Breast epithelium (tissue), 4 donors: ENCODE measurements at places on chromosomes 2 and 18. TPM values are rescaled to one million over a fixed set of nuclear protein-coding genes. Genes with fewer than 3 reads are reported as not detected.

- no peak for DNase-seq
Observed at GRCh38 chr18:21115519-21116411, 4.2 kb upstream of the ROCK1 start.

GRCh38 chr2:42256505-42256904, 87.4 kb downstream of the EML4 start:
- no peak for DNase-seq

COX5B gene
- total RNA-seq, result 362 TPM

DNA sequence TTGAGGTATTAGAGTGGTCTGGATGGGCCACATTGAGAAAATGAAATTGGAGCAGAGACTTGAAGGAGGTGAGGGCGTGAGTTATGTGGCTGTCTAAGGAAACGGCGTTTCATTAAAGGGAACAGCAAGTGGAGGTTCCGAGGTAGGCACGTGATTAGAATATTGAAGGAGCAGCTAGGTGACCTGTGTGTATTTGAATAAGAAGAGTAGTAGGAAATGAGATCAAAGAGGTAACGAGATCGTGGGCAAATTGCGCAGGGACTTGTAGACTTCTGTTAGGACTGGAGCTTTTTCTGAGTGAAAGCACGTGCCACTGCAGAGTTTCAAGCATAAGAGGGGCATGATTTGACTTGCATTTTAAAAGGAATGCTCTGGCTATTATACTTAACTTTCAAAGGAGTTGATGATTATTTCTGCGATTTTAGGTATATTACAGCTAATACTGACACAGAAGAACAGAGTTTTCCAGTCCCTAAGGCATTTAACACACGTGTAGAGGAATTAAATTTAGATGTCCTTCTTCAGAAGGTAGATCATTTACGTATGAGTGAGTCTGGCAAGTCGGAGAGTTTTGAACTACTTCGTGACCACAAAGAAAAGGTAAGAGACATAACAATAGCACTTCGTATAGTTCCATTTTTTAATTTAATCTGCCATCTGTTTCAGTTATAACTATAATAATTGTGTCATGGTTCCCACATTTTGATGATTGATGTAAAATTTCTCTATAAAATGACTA, 48.7 kb downstream of the RMDN2 start:
- no peak for DNase-seq

DNA sequence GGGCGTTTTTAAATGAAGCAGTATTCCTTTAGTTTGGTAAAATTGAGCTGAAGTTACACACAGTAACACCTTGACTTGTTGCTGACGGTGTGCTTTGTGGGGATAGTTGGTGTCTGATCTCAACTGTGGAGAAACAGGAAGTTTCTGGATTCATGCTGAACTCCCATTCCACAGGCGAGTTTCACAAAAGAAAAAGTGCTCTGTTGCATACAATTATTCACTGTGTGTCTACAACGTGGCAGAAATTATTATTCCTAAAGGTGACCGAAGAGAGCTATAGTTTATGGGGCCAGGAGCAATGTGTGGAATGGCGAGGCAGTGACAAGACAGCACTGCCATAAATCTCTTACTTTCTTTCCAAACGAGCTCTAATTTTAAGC, 463 bp upstream of the CABYR start:
- DNase-seq, result no peak

DNA sequence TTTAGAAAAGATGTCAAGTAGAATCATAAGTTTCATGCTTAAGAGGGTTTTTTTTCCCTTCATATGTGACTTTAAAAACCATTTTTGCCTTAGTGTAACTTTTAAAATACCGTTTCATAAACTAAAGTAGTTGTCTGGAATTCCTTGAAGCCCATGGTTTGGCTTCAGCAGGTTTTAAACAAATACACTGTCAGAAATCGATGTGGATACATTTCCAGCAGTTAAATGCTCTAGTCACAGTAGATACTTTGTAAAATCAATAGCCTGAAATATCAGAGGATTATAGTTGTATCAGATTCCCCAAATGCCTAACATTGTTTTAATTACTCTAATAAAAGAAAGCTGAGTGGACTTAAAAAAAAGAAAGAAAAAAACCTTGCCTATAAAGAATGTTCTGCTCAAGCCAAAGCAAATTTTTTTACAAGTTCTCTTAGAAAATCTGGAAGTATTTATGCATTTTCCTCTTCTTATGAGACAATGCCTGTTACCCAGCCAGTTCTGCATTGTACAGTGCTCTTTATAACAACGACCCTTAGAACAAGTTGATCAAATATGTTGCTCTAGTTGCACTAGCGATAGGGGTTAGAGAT, 260.5 kb downstream of the LTBP1 start:
- no peak for DNase-seq

GRCh38 chr2:239095460-239096081, 247.7 kb downstream of the TWIST2 start:
- DNase-seq, result no peak

DNA sequence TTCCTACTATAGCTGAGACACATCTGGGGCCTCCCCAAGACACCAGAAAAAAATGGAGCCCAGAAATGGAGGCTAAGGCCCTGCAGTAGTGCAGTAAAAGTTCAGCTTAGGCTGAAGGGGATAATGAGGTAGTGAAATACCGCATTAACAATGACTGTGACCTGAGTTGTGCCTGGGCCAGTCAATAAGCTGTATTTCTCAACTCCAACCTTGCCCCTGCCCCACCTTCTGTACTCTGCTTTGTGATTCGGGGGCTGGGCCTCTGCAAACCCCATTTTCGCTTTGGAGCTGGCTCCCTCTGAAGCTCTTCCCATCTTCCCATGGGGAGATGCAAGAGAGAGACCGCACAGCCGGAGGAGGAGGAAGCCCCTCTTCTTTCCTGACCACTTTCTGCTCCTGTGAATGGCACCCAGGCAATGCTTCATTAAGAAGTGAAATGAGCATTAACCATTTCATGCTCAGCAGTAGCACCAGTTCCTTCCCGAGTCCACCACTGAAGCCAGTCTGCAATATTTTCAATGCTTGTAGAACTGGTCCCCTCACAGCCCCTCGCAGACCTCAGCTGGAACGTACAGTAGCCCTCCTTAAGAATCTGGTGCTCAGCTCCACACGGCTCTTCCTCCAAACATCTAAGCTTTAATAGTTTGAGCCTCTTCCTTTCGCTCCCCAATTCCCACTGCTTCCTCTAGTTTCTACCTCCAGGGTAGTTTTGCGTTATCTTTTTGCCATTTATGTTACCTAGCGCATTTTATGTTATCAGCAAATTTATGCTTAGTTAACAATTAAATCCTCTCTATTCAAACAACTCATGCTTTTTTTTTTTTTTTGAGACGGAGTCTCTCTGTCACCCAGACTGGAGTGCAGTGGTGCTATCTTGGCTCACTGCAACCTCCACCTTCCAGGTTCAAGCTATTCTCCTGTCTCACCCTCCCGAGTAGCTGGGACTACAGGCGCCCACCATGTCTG, 32.6 kb upstream of the SCYGR1 start:
- DNase-seq, result no peak

AQP12B gene
- total RNA-seq, result not detected

DNA sequence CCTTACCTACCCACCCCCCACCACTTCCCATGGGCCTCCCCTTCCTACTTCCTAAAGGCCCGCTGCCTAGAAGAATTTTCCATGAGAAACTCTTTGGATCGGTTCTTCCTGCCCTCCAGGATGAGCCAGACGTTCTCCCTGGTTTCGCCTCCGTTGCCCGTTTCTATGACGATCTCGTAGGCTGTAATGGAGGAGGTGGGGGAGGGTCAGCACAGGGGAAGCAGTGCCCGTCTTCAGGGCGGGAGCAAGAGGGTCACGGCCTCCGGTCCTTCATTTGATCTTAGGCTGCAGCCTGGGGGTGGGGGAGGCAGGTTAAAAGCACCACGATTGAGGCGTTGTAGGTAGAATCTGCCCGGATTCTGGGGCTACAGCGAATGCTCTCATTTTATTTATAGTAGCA, 172.0 kb downstream of the LOXHD1 start:
- DNase-seq, result no peak

DNA sequence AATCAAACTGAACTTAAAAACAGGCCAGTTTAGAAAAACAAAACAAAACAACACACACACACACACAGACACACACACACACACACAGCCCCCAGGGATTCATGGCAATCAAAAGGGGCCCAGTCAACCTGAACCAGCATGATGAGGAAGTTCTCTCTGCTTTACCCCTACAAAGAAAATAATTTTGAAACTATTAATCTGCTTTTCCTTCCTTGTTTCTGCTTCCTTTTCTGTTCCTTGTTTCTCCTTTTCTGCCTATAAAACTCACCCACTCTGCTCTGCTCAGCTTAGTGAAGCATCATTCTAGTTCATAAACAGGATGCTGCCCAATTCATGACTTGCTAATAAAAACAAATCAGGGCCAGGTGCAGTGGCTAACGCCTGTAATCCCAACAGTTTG, 203.1 kb downstream of the RAB3GAP1 start:
- DNase-seq, result no peak

DNA sequence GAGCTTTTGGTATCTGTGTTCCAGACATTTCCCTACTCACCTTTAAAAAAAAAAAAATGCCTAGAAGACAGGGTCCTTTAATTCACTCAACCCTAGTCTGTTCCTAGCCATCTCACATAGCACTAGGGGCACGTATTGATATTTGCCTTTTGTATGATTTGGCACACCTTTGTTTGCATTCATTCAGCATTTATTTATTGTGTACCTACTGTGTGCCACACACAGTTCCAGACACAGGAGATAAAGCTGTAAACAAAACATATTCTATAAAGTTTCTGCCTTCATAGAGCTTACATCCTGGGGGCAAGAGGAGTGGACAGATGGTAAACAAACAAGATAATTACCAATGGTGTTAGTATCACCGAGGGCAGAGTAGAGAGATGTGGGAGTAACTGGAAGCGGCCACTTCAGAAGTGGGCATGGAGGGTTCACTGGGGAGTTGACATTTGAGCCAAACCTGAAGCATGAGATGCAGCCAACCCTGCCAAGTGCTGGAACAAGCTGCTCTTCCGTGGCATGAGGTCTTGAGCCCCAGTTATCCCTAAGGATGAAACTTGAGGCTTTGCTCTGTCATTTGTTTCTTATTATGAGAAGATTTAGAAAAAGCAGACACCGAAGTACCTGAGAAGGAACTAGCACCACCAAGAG, 18.2 kb downstream of the MAPRE2 start:
- no peak for DNase-seq

GRCh38 chr2:153953761-153954160, 82.0 kb downstream of the GALNT13 start:
- DNase-seq, result no peak

UGT1A6 gene
- total RNA-seq, result not detected

COBLL1 gene
- total RNA-seq, result 92.8 TPM

NDC80 gene
- 0.98 TPM for total RNA-seq

DNA sequence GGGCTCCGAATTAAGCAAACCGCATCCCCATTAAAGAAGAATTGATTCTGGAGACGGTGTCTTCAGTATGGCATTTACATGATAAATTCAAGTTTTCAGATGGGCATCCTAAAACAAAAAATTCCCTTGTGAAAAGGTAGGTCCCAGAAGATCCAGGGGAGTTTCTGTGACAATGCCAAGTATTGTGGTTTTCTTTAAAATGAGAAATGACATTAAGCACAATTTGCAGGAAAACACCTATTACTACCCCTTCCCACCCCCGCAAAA, 689 bp upstream of the YWHAQ start:
- DNase-seq, result no peak

SIX3 gene
- total RNA-seq, result not detected

TXNDC2 gene
- not detected for total RNA-seq

DNA sequence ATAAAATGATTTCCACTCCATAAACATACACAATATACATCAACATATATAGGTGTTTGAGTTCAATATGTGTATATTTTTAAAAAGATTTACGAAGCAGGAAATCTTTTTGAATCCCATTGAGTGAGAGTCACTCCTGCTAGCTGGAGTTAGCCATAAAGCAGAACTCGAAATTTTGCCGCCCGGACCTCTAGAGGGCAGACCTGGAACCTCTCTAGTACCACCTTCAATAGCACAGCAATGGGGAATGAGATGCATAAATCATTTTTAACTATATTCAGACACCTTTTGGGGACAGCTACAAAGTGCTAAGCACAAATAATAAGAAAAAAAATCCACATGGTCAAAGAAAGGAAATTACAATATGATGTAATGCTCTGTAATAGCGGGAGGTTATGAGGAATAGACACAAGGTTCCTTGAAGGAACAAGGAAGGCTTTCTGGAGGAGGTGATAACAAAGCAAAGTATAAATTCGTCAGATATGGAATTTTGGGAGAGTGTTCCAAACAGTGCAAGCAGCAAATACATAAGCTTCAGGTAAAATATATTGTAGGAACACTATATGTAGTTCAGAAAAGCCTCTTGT, 533.4 kb downstream of the ERBB4 start:
- DNase-seq, result no peak

GRCh38 chr2:167336213-167336612, 447.9 kb downstream of the XIRP2 start:
- DNase-seq, result no peak

HOXD12 gene
- not detected for total RNA-seq

DNA sequence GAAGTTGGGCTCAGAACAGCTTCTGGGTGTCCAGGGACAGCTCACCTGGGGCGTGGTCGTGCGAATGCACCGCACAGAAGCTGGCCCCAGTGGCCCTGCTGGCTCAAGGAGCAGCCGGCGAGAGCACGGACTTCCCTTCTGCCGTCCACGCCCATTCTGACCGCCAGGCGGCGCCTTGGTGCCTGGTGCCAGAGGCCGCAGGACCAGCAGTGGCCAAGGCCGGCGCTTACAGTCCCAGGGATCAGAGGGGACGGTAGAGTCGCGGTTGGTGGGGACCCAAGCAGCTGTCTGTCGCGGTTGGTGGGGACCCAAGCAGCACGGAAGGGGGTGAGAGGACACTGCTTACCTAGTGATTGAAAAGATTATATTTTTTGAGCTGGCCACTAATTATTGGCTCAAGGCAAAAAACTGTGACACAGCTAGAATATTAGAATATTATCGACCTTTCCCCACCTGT, 25.7 kb downstream of the NPPC start:
- peak; percentile 68 for DNase-seq

- DNase-seq, result no peak
Observed at GRCh38 chr18:57043241-57043640, 103.6 kb upstream of the BOD1L2 start.

CSRNP3 gene
- total RNA-seq, result 10.0 TPM

ASB18 gene
- not detected for total RNA-seq

DNA sequence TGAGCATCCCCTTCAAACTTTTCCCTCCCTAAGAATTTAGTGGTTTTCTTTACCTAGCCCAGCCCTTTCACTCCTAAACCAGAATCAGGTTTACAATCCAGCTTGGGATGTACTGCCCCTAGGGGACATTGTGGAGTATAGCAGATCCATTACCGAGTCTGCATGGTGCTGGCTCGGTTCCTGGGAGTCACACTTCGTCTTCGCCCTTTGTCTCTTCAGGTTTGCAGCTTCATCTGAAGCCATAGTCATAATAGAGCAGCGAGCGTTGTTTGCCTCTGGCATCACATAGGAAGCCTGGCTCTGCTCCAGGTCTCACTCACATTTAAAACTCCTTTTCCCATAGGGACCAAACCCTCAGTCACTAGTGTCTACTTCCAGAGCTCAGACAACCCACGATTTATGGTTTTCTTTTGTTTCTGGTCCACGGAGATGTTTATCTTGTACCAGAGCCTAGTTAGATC, 16.8 kb upstream of the LYPD6 start:
- peak; percentile 54 for DNase-seq

GRCh38 chr2:55864351-55865084, 59.1 kb downstream of the EFEMP1 start:
- no peak for DNase-seq
